ENCODE measurements at places on chromosomes 2 and 18.

- DNase-seq: no peak
Measured at GRCh38 chr18:36441426-36442240, 144.1 kb downstream of the FHOD3 start.

GRCh38 chr2:187442378-187442777 lies 5.7 kb downstream of the CALCRL start:
- no peak for DNase-seq

DNA sequence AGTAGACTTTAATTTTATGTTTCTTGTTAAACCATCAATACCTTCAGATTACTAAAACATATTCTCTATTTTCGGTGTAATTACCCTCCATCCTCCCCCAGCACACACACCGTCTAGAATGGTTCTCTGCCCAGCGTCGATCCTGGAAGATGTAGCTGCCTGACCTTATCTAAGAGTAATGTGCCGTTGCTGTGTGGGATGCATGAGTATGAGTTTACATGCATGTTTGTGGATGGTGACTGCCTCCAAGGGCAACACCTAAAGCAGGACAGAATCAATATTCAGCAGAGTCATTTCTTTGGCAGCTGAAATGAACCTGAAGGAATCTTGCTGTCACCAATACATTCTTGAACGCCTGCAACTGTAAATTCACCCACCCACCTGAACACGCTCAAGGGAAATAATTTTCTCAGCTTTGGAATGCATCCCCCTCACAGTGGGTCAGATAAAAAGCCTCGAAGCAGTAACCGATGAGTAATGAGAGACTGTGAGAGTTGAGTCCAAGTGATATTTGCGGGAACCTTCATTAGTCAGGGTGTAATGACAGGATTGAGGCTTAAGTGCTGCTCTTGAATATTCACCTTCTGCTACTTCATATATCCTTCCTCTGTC lies 155.8 kb upstream of the RND3 start:
- no peak for DNase-seq

GRCh38 chr2:46872902-46873603 lies 42.6 kb downstream of the MCFD2 start:
- no peak for DNase-seq

DNA sequence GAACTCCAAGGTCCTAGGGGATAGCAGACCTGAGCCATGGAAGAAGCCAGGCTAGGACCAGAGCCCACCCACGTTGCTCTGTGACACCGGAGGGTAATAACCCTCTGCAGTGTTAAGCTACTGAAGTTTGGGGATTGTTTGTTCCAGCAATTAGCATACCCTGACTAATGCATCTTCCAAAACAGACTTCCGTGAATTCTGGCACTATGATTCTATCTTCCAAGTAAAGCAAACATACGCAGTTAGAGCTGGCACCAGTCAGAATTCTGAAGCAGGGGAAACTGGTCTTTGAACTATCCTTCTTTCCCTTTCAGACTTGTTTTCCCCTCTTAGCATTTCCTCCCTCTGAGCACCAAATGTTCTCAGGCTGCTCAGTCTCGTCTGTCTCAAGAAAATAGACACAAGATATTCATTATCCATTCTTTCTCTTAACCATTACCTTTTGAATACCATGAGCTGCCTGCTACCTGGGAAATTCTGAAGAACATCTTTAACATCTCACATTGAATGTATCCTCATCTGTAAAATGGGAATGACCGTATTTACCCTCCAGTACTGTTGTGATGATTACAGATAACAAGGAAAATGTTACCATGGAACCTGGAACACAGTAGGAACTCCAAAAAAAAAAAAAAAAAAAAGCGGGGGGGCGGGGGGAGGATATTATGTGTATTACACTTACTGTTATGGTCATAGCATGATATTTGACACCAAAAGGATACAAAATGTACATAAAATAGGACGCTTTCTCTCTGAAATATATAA lies 108.2 kb downstream of the TCF4 start:
- no peak for DNase-seq

GRCh38 chr18:32289483-32290075 lies 99.7 kb downstream of the MEP1B start:
- peak; percentile 80 for DNase-seq

Data from RPMI8226 (cell line).